ENCODE measurements at places on chromosomes 3 and 15. TPM values are rescaled to one million over a fixed set of nuclear protein-coding genes. Genes with fewer than 3 reads are reported as not detected.

- DNase-seq = no peak
These were observed 38.4 kb downstream of the CCDC33 start for GRCh38 chr15:74274470-74275038.

DNA sequence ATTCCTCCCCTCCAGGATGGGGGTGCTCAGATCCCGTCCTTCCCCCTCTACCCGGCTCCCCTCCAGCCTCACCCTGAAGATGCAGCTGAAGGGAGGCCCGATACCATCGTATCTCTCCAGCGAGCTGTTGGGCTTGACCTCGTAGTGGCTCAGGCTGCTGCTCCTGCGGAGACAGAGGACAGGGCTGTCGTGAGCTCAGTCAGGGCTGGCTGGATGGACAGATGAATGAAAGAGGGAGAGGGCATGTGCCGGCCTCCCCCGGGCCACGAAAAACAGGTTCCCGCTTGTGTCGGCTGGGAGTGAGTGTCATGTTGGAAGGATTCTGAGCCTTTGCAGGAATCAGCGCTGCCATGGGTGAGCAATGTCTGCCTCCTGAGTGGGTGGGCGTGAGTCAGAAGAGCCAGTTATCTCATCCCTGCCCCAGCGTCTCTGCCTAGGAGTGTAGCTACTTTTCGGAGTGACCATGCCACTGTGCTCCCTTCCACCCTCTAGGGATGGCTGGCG is 35.2 kb downstream of the FEM1B start:
- peak; percentile 65 for DNase-seq

- no peak for DNase-seq
These were observed 855.1 kb downstream of the ROBO1 start for GRCh38 chr3:78912687-78913086.

DNA sequence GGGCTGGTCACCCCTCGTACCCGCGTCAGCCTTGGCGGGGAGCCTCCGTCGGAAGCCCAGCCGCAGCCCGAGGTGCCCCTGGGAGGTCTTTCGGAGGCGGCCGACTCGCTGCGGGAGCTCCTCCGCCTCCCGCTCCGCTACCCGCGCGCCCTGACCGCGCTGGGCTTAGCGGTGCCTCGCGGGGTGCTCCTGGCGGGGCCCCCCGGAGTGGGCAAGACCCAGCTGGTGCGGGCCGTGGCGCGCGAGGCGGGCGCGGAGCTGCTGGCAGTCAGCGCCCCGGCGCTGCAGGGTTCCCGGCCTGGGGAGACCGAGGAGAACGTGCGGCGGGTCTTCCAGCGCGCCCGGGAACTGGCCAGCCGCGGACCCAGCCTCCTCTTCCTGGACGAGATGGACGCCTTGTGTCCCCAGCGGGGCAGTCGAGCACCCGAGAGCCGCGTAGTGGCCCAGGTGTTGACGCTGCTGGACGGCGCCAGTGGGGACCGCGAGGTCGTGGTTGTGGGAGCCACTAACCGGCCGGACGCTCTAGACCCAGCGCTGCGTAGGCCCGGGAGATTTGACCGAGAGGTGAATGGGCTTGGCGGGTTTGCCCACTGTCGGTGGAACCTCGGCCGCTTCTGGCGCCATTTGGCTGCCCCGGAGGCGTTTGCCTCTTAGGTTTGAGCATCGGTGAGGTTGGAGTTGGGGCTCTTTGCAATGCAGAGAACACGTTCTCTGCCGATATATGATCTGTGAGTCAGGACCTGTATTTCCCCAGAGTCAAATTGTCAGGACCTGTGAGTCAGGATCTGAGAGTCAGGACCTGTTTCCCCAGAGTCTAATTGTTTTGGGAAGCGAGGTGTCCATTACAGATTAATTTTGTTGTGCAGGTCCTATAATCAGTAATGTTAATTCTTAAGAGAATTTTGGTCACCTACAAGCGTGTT is 24.9 kb upstream of the GATM start:
- DNase-seq = peak; percentile 91

DNA sequence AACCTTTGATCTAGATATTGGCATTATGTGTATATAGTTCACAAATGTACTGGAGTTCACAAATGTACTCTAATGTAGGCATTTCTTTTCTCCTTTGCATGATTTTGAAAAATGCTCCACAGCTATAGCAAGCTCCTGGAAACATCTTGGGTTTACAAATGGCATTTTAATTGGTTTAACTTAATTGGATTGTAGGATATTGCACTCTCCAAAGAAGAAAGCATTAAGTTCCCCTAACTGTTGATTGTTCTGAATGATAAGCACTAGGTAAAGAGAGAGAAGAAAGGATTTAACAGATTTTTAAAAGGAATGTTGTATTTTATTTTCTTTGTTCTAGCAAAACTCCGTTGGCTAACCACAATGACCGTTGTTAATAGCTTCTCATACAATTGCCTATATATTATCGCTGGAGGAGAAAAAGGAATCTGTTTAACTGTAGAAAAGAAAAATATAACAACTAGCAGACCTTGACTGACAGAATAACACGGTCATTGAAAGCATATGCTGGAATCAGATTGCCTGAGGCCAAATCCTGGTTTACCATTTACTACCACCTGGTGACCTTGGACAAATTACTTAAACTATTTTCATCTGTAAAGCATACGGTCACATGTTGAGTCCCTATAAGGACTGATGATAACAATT is 170.8 kb downstream of the PEX5L start:
- no peak for DNase-seq

DNA sequence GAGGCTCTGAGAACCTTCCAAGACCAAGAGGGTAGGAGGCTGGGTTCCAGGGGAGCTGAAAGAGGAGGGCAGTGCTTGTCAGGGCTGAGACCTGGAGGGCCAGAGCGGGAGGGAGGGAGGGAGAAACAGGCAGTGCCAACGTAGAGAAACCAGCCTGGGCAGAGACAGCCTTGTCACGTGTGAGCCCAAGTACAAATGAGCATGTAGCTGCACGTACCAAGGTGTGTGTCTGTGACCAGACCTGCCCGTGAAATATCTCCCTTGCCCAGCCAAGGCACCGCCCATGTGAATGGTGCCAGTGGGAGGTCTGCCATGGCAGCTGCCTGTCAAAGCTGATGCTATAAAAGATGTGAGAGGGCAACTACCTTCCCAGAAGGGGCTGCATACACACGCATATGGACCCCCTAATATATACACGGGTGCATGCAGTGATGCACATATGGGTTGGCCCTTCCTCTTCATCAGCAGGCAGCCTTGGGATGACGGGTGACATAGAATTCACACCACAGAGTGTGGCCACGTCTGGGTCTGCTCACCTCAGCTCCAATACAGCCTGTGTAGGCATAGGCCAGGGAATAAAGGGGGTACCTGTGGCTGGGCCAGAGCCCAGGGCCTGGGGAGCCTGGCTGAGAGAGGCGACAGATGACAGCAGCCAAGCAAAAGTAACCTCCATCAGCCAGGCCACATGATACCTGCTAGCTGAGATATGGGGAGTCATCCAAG is 7.8 kb upstream of the CTDSPL start:
- peak; percentile 67 for DNase-seq

- peak; percentile 76 for DNase-seq
These were observed 721 bp downstream of the P2RY1 start for GRCh38 chr3:152835601-152836102.

DNA sequence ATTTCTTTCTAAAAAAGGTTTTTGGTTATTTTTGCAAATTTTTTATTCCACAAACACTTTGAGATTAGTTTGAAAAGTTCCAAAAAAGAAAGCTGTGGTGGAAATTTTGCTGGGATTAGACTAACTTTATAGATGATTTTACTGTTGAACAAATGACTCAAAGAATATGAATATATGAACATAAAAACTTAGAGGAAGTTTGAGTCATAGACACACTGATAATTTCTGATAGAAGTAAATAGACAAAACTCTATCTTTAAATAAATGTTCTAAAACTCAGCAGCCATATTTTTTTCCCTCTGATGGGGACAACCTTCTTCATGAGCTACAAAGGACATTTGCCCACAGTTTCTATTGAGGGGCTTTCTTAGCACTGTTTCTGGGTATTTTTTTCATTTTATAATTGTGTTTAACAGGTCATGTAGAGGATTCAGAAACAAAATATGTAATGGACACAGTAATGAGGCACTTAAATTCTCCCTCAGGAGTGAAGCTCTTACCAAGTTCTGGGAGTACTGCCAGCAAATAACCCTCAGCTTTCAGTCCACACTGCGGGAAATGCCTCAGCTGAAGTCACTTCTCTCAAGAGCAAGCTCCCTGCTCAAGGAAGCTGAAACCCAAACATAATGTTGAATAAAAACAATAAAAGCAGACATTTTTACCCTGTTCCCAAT is 157.6 kb downstream of the NFKBIZ start:
- no peak for DNase-seq

- DNase-seq = no peak
These were observed 262.4 kb downstream of the SLC9A9 start for GRCh38 chr3:143585720-143586456.

GRCh38 chr3:100614941-100615340 is 5.5 kb downstream of the ADGRG7 start:
- DNase-seq = no peak

- no peak for DNase-seq
These were observed 24.2 kb downstream of the KATNBL1 start for GRCh38 chr15:34185666-34186065.

DNA sequence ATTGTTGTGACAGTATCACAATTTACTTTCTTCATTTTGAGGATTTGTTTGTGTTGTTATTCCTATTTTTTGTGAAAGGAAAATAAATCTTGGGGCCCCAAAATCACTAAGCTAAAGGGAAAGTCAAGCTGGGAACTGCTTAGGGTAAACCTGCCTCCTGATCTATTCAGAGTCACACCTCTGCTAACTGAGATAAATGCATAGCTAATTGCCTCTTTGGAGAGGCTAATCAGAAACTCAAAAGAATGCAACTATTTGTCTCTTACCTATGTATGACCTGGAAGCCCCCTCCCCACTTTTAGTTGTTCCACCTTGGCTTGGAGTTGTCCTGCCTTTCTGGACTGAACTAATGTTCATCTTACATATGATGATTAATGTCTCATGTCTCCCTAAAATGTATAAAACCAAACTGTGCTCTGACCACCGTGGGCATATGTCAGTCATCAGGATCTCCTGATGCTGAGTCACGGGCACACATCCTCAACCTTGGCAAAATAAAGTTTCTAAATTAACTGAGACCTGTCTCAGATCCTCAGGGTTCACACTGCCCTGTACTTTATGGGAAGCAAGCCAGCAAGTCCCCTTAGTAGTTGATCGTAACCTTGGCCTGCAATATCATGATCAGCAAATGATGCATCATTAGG is 523.2 kb upstream of the GOLIM4 start:
- DNase-seq = no peak

- DNase-seq = no peak
These were observed 79.6 kb downstream of the RTP4 start for GRCh38 chr3:187447737-187448136.

DNA sequence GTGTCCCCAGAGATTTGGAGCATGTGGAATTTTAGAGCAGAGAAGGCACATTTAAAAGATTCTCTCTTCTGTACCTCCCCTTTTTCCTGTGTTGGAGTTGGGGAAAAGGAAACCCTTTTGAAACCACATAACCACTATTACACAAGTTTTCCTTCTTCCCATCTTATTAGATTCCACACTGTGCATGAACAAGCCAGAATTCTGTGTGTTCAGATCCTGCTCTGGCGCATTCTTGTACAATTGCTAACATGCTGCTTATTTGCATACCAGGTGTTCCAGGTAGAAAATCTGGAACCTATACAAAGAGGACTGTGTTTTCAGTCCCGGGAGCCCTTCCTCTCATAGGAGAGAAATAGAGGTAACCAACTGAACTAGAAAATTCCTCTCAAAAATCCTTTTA is 2.6 kb upstream of the CIB2 start:
- DNase-seq = no peak

- no peak for DNase-seq
These were observed 60.5 kb upstream of the DPH6 start for GRCh38 chr15:35606450-35606779.

TLR9 gene
- total RNA-seq = 4.5 TPM

BNC1 gene
- not detected for total RNA-seq

KLHL6 gene
- total RNA-seq = 51.8 TPM

SLC9C1 gene
- total RNA-seq = not detected

POLQ gene
- 0.97 TPM for total RNA-seq
